ENCODE measurements at places on chromosomes 5 and 9.
A peak's percentile ranks its signal among the peaks of the same experiment; 100 is the strongest.

DNA sequence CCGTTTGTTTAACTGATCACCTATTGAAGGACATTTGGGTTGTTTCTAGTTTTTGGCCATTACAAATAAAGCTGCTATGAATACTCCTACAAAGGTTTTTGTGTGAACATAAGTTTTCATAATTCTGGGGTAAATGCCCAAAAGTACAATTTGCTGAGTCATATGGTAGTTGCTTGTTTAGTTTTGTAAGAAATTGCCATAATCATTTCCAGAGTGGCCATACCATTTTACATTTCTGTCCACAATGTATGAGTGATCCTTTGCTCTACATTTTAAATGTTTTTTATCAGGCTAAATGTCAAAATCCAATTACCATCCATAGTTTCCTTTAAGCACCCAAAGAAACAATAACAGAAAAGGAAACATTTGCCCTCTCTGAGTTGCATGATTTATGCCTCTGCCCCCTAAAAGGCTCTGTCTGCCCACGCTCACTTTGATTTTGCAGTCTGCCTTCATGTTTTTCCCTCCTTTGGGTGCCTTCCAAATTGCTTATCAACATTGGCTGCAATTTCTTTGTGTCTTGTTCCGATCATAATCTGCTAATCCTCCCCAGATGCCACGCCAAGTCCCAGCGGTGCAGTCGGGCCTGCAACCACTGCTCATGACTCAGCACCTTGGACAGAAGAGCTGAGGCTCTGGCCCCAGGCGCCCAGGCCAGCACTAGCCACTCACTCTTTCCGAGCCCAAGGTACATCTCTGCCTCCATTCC is 339.2 kb downstream of the PIK3R1 start:
- DNase-seq: no peak

GRCh38 chr5:6715758-6716628 is 2.8 kb downstream of the TENT4A start:
- DNase-seq: peak; percentile 59

DNA sequence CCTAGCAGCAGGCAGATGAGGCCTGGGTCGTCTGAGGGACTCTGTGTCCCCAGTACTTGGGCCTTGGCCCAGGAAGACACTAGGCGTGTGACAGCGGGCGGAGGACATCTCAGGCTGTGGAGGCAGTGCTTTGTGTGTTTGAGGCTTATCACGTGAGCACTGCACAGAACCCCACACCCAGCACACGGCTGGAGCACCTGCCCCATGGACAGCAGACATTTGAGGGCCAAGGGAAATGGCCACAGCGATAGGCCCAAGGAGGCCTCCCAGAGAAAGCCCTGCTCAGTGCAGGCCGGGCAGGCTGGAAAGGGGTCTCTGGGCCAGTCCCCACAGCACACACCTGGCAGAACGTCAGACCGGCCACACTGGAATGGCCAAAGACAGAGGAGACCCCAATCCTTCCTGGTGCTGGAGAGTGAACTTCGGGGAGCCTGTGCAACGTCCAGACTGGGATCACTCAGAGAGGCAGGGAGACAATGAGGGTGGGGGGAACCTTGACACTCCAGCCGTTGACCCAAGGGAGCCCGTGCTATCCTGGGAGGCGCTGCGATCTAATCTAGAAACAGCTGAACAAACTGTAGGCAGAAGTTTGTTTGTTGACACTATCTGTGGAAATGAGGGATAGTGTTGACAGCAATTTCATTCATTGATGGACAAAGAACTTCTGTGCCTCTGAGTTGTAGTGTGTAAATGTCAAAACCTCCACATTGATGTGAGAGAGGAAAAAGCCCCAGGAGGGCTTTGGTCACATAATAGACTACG is 19.6 kb upstream of the FLT4 start:
- no peak for DNase-seq

GRCh38 chr5:146917931-146918330 is 39.4 kb upstream of the PPP2R2B start:
- no peak for DNase-seq

- DNase-seq: no peak
Measured at GRCh38 chr5:68420476-68421344, 205.2 kb downstream of the PIK3R1 start.

GRCh38 chr9:72650206-72650605 is 128.8 kb downstream of the TMC1 start:
- no peak for DNase-seq
